H4 (cell line): ENCODE measurements at places on chromosomes 12 and 14.

- peak; percentile 84 for DNase-seq
Measured at GRCh38 chr12:43338848-43339526, 213.0 kb downstream of the ADAMTS20 start.

DNA sequence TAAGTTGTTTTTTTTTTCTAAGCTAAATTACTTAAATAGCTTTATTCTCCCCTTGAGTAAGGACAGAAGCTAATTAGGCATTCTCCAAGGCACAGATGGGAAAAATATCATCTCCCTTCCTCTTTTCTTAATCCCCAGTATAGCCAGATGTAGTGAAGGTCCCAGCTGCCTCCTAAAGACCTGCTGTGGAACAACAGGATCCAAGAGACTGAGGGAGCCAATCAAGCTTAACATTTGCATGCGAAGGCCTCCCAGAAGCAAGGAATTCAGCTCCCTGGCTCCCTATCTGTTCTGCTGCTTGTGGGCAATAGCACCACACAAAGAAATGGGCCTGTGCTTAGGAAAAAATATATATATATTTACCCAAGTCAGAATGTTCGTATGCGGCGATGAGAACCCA is 255.2 kb downstream of the SYT1 start:
- no peak for DNase-seq

- DNase-seq = no peak
Measured at GRCh38 chr14:81157431-81157830, 63.3 kb downstream of the GTF2A1 start.

- no peak for DNase-seq
Measured at GRCh38 chr12:110563702-110564470, 19.2 kb downstream of the PPTC7 start.

DNA sequence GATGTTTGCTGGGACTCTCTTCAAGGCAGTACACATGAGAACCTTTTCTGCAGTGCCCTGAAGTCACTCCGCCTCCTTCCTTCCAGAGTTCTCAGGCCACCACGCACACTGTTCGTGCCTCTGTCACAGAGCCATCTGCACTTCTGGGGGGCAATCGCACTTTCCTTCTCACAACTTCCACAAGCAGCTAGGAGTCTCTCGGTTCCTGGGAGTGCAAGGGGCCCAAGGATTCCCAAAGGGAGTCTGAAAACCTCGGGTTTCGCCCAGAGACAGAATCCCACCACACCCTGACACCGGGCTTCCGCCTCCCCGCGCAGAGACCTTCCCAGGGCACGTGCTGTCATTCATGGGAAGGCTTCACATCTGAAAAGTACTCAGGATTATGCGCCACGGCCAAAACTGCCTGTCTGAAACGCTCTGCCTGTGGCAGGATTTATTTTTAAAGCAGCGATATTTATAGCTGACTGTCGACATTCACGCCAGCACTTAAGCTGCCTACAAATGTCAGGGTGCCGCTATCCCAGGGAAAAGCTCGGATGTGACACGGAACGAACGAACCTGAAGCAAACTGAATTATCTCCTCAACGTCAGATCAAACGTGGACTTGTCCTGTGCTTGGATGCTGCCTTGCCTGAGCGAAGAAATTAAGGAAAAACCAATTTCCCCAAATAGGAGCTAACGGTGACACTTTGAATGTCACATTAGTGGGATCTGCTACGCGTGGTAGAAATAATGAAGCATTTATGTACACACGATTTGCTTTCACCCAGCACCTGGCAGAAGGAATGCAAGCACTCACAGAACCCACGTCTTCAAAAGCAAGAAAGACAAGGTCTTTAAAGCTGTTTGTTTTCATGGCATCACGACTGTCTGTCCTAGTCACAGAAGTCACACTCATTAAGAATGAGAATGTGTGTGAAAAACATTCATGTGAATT is 154.0 kb downstream of the PIWIL1 start:
- DNase-seq = no peak

DNA sequence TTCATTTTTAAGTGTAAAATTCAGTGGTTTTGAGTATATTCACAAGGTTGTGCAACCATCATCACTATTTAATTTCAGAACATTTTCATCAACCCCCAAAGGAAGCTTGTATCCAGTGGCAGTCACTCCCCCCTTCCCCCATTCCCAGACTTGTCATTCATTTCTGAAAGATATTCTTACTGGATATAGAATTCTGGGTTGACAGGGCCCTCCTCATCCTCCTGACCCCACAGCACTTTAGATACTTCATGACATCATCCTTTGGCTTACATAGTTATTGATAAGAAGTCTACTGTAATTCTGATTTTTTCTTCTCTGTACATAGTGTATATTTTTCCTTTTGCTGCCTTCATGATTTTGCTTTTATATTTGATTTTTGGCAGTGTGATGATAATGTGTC is 8.8 kb upstream of the ADGRD1 start:
- no peak for DNase-seq

GRCh38 chr12:104049903-104050356 is at the start of gene GLT8D2:
Gene GLT8D2, minus strand, starts transcription at chr12:104050187. Its CDS starts 30,539 bp downstream, at chr12:104019648.
- DNase-seq = peak; percentile 69

DNA sequence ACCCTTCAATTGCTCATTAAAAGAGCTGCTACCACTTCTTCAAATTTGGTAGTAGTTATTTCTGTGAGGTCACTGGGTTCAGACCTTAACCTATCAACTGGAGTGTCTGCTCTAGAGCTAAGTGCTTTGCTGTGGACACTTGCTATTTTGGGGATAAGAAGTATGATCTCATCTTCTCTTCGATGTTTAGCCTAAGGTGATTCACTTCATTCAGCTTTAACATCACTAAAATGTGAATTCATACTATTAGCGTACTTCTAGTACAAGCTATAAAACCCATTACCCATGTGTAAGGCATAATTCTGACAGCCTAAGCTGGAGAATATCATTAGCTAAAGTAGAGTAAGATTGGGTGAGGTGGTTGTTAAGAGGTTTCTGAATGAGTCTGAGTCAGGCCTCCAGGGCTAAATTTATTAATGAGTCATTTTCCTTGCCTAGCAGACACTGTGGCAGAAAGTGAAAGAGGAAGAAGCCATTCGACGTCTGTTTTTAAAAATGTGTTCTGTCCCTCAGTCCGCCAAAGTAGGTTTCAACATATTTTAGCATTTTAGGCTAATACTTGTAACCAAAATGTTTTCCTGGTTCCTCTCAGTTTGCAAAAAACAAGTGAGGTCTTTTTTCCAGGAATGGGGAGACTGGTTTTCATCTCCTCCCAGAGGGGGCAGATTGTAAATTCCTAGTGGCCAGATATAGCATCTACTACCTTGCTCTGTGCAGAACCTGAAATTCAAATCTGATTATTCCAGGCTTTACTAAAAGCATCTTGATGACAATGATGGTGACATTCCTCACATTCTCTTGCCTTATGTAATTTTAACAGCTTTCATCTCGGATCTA is 103.6 kb downstream of the SSPN start:
- peak; percentile 73 for DNase-seq

GRCh38 chr12:79194595-79194994 is 330.0 kb downstream of the SYT1 start:
- DNase-seq = no peak

GRCh38 chr14:96090441-96091148 is 51.4 kb downstream of the C14orf132 start:
- DNase-seq = peak; percentile 66

GRCh38 chr12:27191531-27191930 is 52.6 kb upstream of the STK38L start:
- DNase-seq = no peak

- DNase-seq = no peak
Measured at GRCh38 chr12:9372202-9372601, 164.0 kb upstream of the PZP start.

DNA sequence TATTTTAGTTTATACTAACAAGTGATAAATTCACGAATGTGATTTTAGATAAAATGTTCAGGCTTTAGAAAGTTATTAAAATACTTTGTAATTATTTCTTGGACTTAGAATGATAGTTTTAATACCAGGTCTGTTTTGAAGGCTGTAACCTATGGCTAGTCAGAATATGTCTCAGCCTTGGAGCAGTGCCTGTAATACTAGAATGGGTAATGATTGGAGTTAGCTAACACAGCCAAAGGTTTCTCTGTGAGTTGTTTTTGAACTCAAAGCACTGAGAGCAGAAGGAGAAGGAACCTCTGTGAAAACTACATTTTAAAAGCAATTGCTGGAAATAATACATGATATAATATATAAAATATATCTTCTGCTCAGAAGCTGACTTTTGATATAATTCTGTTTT is 110.1 kb downstream of the TMEM117 start:
- DNase-seq = no peak

GRCh38 chr12:87704374-87704773 is 324.8 kb downstream of the C12orf50 start:
- no peak for DNase-seq

DNA sequence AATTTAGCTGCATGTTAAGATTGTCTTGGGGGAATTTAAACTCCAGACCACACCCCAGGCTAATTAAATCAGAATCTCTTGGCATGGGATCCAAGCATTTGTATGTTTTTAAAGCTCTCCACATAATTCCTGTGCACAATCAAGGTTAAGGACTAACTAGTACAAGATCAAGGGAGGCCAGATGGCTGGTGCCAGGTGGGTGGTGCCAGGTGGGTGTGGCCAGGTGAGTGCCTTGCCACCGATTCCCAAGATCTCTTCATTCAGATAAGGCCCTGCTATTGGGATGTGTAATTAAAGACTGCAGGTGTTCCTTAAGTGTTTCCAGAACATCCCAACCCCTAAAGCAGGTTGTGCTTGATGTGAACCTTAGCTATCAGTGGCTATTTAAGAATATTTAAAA is 75.1 kb downstream of the NRXN3 start:
- no peak for DNase-seq

DNA sequence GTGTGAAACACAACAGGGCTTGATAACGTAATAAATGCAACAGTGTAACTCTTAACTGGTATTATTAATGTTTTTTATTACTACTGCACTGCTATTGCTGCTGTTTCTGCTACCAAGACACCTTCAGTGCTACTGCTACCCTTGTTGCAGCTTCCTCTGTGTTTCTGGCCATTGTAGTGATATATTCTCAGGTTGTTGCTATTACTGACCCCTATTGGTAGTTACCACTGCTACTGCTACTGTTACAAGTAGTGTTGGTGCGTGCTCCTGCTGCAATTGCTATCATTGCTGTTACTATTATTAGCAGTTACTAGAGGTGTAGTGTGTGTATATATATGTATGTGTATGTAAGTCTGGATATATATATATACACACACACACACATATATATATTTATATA is 87.2 kb upstream of the PTPRB start:
- peak; percentile 38 for DNase-seq

DNA sequence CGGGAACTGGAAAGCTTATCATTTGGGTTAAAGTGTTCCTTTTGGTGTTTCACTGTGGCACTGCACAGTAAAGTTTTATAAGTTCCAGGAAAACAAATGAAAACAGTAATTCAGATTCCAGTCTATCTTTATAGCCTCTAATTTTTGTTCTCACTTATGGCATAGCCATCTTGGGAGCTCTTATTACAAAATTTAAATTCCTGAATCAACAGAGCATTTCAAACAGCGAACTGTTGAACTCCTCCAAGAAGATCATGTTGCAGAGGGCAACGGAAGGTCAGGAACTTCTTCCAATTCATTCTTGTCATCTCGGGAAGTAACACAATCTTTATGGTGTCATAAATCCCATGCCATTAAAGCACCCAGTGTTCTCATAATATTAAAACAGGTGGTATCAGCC is 229.1 kb downstream of the KCNC2 start:
- peak; percentile 26 for DNase-seq

DNA sequence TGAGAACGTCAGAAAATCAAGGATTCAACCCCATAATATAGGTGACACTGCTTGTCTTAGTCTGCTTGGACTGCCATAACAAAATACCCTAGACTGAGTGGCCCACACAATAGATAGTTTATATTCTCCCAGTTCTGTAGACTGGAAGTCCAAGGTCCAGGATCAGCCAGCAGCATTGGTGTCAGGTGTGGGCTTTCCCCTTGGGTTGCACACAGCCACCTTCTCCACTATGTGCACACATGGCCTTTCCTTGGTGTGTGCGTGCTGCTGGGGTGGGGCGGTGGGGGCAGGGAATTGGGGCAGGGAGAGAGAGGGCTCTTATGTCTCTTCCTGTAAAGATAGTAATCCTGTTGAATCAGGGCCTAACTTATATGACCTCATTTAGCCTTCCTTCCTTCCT is 106.4 kb downstream of the SLC25A47 start:
- no peak for DNase-seq

GRCh38 chr14:104126753-104127152 is 11.6 kb upstream of the KIF26A start:
- no peak for DNase-seq

DNA sequence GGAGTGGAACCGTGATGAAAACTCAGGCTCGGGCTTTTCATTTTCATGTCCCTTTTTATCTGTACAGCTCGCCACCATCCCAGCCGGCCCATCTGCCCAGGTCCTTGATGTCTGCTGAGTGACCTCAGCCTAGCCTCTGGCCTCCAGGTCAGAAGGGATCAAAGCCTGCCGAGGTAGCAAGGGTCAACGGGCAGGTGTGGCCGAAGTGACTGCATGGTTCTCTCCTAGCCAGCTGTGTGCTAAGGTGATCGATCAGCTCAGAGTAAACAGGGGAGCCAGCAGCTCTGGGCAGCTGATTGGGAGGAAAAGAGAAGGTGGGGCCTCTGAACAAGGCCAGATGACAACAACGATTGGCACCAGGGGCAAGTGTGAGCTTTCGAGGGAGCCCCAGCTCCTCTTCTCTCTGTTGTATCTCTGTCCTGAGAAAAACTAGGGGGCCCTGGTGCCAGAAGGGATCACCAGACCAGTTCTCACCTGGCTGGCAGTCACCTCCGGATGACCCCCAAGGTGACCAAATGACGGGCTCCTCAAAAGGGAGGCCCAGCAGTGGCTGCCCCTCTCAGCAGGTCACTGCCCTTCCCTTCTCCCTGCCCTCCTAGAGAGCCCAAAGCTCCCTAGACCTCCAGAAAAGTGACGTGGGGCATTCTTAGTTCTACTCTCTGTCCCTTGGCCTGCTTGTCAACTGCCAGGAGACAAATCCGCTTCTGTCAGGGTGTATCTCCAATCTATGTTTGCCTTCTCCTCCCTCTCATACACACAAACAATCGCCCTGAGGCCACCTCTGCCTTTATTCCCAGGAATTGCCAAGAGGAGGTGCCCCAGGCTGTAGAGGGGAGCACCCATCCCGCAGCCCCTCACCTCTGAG is 3.4 kb downstream of the SLC6A12 start:
- no peak for DNase-seq

DNA sequence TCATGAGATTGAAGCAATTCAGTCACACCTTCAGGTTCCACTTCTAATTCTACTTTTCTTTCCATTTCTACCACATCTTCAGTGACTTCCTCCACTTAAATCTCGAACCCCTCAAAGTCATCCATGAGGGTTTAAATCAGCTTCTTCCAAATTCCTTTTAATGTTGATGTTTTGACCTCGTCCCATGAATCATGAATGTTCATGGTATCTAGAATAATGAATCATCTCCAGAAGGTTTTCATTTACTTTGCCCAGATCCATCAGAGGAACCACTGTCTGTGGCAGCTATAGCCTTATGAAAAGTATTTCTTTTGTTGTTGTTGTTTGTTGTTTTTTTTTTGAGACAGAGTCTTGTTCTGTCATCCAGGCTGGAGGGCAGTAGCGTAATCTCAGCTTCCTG is 7.6 kb downstream of the RXYLT1 start:
- no peak for DNase-seq

GRCh38 chr14:43249591-43249990 is 1257.5 kb downstream of the FSCB start:
- DNase-seq = no peak

- DNase-seq = no peak
Measured at GRCh38 chr12:24479131-24479530, 469.8 kb downstream of the BCAT1 start.

- no peak for DNase-seq
Measured at GRCh38 chr12:42370013-42370412, 44.0 kb downstream of the PPHLN1 start.
